ENCODE measurements at places on chromosomes 2 and 18.

DNA sequence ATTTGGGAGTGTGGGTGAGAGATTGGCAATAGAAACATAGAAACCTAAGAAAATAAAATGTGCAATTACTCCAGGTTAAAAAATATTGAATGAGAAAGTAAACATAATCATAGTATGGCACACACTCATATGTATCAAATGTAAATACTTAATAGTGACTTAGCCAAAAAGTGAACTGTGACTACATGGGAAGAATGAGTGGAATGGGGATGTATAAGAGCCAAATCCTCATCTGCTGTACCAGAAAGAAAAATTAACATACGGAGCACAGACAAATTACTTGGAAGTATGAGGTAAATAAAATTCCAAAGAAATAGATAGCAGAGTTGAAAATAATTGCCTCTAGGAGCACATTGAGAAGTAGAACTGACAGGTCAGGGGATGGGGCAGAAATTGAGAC is 4.0 kb downstream of the FLACC1 start:
- no peak for DNase-seq

DNA sequence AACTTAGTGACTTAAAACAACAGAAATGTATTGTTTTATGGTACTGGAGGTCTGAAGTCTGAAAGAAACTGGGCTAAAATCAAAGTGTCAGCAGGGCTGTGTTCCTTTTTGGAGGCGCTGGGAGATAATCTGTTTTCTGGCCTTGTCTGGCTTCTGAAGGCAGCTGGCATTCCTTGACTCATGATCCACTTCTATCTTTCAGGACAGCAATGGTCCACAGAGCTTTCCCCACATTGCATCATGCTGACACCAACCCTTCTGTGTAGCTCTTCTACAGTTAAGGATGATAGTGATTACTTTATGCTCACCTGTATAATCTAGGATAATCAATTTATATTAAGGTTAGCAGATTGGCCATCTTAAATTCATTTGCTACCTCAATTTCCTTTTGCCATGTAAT is 392.1 kb downstream of the TDRD15 start:
- no peak for DNase-seq

GRCh38 chr18:37456395-37456794 is 109.2 kb downstream of the CELF4 start:
- DNase-seq, result no peak

GRCh38 chr2:223855426-223855825 is 18.0 kb upstream of the AP1S3 start:
- DNase-seq, result no peak

GRCh38 chr2:53233759-53234547 is 533.7 kb upstream of the CHAC2 start:
- no peak for DNase-seq

DNA sequence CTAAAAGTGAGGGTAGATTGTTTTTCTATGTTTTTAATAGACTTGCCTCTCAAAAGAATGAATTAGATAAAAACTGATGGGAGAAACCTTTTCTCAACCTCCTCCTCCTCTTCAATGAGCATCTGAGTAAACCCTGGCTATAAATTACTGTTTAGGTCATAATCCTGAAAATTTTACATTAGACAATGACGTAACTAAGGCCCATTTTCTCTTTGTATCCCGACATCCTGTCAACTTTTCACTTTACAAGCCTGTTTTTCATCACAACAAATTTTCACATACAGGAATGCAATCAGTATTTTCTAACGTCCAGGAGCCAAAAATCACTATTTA is 1.3 kb downstream of the SPIRE1 start:
- DNase-seq, result no peak

- DNase-seq, result peak; percentile 84
Observed at GRCh38 chr2:238242731-238243495, 3.1 kb upstream of the HES6 start.
